Substantia nigra (tissue), 51 donors: ENCODE measurements at places on chromosomes 4 and X.

DNA sequence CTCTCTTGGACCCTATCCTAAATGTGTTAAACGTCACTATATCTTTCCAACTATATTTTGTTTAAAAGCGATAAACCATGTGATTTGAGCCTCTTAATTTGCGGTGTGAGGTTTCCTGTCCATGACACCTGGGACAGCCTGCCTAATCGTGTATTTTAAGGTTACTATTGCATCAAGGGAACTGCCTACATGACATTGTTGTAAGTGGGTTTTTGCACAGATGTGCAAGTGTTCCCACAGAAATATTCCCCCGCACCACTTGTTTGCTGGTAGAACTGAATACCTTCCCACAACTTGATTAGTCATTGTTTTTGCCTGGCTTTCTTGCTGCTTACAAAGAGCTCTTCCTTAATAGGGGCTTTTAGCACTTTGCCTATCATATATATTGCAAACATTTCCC lies 5.1 kb upstream of the FAM184B start:
- DNase-seq, result no peak

DNA sequence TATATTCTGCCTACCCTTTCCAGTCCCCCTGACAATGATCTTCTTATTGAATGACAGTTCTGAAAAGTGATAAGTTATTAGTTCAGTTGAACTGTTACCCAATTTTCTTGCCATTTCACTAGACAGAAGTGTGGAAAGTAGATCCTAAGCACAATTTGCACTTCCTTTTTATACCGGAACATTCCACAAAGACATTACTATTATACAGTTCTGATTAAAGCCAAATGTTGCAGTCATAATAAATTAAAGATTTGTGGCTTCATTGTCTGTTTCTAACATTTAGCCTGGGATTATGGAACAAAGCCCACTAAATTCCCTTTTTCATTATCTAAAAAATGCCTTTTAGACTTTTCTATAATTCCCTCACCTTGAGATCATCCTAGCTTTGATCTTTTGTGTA lies 13.8 kb downstream of the SH3BGRL start:
- no peak for DNase-seq

DNA sequence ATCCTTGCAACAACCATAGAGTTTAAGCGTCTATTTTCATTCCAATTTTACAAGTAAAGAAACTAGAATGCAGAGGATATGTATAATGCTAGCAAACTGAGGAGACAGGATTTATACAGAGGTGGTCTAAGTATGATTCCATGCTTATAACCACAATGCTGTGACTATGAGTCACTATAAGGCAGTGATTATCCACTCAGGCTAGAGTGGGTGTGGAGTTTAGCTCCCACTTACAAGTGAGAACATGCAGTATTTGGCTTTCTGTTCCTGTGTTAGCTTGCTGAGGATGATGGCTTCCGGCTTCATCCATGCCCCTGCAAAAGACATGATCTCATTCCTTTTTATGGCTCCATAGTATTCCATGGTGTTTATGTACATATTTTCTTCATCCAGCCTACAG lies 41.6 kb upstream of the EDA2R start:
- DNase-seq, result no peak

GRCh38 chrX:71225009-71225408 lies 2.0 kb downstream of the GJB1 start:
- no peak for DNase-seq

DNA sequence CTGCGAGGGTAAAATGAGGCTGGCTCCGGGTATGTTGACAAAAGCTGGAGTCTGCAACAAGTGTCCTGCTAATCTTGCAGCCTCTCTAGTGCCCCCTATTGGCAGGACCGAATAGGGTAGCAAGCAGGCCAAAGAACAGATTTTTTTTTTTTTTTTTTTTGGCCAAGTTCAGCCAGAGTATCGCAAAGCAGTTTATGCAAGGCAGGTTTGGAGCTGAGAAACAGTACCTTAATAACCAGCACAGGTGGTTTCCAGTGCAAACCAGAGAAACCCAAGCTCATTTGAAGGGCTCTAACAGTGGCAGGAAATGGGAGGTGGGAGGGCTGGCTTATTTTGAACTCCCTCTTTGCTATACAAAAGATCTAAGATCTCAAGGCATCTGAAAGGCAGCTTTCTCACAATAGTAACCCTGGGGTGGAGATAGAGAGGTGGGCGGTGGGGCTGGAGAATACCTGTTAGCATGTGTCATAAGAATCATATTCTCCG lies 38.2 kb upstream of the OCIAD2 start:
- DNase-seq, result no peak

GRCh38 chrX:56798339-56798711 lies 69.3 kb downstream of the NBDY start:
- DNase-seq, result no peak

DNA sequence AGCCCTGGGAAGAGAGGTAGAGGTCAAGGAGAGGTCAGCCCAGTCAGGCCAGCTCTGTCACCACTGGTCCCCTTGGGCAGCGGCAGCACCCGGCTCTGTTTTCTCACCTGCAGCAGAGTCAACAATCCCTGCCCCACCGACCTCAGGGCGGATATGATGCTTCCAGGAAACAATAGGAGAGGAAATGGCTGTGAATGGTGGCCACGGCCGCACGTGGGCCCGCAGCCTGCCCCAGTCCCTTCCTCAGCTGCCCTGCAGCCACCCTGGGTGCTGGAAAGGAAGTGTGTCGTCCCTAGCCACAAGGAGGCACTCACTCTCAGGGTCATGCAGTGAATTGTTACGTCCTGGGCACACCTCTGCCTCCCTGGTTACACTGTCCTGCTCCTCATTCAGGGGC lies 92.5 kb upstream of the ENPP6 start:
- DNase-seq, result no peak

DNA sequence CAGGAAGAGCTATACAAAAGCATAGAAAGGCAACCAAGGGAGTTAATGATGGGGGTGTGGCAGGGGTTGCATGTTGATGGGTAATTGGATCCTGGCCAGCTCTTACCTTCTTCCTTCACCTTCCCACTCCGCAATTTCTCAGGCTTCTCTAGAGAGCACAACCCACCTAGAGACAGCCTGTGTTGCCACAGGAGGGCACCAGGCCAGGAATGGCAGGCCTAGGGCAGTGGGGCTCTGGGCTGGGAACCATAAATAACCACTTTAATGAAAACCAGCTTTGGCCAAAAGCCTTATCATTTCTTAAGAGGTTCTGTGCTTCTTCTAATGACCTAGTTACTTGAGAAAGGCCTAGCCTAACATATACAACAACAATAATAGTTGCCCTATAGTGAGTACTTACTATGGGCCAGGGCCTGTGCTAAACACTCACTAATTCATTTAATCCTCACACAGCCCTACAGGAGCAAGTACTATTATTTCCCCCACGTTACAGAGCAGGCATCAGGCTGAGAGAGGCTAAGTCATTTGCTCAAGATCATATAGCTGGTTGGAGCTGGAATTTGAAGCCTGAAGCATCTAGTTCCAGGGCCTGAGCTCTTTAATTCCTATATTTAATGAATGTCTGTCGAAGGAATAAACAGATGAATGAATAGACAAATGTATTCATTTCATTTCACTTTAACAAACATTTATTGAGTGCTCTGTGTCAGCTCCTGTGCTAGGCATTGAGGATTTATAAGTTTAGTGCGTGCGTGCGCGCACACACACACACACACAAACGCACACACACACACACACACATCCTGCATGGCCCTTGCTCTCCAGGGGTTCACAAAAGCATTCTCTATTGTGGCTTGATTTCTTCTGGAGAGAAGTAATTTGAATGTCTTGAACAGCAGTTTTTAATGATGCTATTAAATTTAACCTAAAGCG lies 66.8 kb downstream of the RTL9 start:
- no peak for DNase-seq

DNA sequence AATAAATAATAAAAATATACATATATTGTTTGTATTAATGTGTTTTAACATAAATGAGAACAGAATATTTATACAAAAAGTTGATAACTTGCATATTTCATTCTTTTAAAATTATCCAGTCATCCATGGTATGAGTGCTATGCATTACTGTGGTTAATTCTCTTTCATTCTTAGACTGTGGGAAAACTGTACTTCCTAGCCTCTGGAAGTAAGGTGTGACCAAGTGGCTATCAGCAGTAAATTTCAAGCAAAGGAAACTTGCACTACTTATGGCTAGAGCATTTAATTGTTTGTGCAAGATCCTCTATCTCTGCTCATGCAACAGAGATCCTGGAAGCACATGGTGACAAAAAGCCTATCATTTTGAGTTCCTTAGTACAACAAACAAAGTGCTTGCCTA lies 1054.5 kb upstream of the PABPC4L start:
- DNase-seq, result no peak

GRCh38 chr4:21656832-21657231 lies 291.7 kb downstream of the KCNIP4 start:
- no peak for DNase-seq

DNA sequence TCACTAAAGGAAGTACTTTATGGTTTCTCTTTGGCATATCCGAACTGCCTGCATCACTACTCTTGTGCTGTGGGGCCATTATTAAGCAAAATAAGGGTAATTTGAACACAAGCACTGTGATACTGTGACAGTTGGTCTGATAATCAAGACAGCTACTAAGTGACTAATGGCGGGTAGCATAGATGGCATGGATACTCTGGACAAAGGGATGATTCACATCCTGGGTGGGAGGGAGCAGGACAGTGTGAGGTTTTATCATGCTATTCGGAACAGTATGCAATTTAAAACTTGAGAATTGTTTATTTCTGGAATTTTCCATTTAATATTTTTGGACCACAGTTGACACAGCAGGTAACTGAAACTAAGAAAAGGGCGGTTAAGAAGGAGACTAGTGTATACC lies 52.6 kb upstream of the CITED1 start:
- DNase-seq, result no peak

- DNase-seq, result no peak
Measured at GRCh38 chr4:84841435-84841834, 125.1 kb downstream of the WDFY3 start.

DNA sequence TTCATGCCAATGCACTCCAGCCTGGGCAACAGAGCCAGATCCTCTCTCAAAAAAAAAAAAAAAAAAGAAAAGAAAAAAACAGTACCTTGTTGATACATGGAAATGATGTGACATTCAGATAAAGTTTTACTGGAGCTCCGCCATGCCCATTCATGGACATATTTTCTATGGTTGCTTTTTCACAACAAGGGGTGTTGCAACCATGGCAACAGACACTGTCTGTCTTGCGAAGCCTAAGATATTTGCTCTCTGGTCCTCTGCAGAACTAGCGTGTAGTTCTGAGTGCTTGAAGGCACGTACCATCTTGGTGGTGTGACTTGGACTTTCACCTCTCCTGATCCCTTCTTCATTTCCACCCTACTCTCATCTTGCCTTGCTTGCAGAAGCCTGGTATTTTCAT lies 53.2 kb downstream of the TBL1X start:
- DNase-seq, result no peak

- no peak for DNase-seq
Measured at GRCh38 chr4:104868958-104869357, 277.7 kb upstream of the TET2 start.

GRCh38 chrX:108734426-108734825 lies 1.9 kb downstream of the IRS4 start:
- DNase-seq, result no peak

- no peak for DNase-seq
Measured at GRCh38 chrX:10278716-10279115, 121.9 kb downstream of the CLCN4 start.

- DNase-seq, result no peak
Measured at GRCh38 chr4:138572007-138572406, 329.9 kb upstream of the SLC7A11 start.

- no peak for DNase-seq
Measured at GRCh38 chr4:25001509-25001908, 29.2 kb downstream of the LGI2 start.

GRCh38 chr4:83629945-83630721 lies 94.2 kb downstream of the GPAT3 start:
- DNase-seq, result no peak

DNA sequence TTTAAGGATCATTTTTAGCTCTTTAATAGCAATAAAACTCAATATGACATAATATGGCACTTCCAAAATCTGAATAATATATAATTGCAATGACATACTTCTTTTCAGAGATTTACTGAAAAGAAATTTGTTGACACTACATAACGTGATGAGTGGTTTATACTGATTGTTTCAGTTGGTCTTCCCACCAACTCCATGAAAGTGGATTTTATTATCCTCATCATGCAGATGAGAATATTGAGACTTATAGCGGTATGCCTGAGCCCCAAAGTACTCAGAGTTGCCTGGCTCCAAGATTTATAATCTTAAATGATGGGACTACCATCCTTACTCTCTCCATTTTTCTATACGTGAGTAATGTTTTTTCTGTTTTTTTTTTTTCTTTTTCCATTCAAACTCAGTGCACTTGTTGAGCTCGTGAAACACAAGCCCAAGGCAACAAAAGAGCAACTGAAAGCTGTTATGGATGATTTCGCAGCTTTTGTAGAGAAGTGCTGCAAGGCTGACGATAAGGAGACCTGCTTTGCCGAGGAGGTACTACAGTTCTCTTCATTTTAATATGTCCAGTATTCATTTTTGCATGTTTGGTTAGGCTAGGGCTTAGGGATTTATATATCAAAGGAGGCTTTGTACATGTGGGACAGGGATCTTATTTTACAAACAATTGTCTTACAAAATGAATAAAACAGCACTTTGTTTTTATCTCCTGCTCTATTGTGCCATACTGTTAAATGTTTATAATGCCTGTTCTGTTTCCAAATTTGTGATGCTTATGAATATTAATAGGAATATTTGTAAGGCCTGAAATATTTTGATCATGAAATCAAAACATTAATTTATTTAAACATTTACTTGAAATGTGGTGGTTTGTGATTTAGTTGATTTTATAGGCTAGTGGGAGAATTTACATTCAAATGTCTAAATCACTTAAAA lies 15.3 kb downstream of the ALB start:
- peak; percentile 0 for DNase-seq

GRCh38 chr4:119100655-119101054 lies 35.0 kb upstream of the MYOZ2 start:
- no peak for DNase-seq

GRCh38 chrX:107205770-107206696 lies at the start of the genes DNAAF6 and NUP62CL:
Gene DNAAF6 (plus strand): TSS chrX:107206611. CDS start chrX:107212876, 6,265 bp downstream.
Gene NUP62CL (minus strand): TSS chrX:107206433. CDS start chrX:107175146, 31,287 bp downstream.
- no peak for DNase-seq

- no peak for DNase-seq
Measured at GRCh38 chr4:117773064-117773936, 261.0 kb upstream of the NDST3 start.

DNA sequence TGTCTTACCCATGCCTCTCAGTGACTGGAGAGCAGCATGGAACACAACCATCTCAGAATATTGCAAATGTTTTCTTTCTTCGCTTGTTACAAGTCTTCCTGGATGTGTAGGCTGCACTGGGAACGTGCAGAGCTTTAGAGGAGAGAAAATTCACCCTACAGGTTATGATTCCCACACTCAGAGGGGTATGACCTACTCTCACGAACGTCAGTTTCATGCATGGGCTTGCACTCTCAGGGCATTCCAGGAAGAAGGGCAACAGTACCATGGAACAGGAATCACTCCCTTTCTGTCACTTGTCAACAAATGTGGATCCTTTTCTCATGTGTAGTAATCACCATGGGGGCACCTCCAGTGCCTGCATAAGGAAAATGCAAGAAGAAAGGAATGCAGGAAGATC lies 75.8 kb downstream of the NBDY start:
- no peak for DNase-seq

GRCh38 chr4:52094376-52095145 lies 43.5 kb downstream of the SPATA18 start:
- DNase-seq, result no peak

- DNase-seq, result no peak
Measured at GRCh38 chr4:165096776-165097175, 15.9 kb downstream of the TMEM192 start.
